Upper lobe of right lung (tissue), 1 donor: ENCODE measurements at places on chromosomes 7 and 10.

- DNase-seq, result no peak
Measured at GRCh38 chr10:42781893-42782445, 626 bp upstream of the BMS1 start.

GRCh38 chr7:6443372-6443941 lies 4.3 kb downstream of the DAGLB start:
- no peak for DNase-seq

GRCh38 chr10:46234026-46234425 lies 52.8 kb upstream of the ANTXRL start:
- DNase-seq, result peak; percentile 49

GRCh38 chr10:19828278-19829049 lies 12.2 kb downstream of the PLXDC2 start:
- no peak for DNase-seq

- DNase-seq, result no peak
Measured at GRCh38 chr7:5497295-5498103, 73.9 kb upstream of the TNRC18 start.

DNA sequence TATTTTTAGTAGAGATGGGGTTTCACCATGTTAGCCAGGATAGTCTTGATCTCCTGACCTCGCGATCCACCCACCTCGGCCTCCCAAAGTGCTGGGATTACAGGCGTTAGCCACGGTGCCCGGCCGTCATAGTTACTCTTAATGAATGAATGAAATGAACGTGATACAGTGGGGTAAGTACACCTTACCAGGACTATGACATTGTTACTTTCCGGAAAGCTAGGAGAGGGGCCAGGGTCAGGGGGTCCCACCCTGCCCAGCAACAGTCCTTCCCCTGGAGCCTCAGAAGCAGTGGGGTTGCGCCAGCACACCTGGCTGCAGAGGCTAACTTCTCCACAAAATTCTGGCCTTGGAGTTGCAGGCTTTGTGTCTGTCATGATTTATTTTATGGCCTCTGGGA lies 21.4 kb downstream of the VSTM4 start:
- peak; percentile 37 for DNase-seq

- no peak for DNase-seq
Measured at GRCh38 chr7:44580945-44581878, 819 bp downstream of the TMED4 start.

DNA sequence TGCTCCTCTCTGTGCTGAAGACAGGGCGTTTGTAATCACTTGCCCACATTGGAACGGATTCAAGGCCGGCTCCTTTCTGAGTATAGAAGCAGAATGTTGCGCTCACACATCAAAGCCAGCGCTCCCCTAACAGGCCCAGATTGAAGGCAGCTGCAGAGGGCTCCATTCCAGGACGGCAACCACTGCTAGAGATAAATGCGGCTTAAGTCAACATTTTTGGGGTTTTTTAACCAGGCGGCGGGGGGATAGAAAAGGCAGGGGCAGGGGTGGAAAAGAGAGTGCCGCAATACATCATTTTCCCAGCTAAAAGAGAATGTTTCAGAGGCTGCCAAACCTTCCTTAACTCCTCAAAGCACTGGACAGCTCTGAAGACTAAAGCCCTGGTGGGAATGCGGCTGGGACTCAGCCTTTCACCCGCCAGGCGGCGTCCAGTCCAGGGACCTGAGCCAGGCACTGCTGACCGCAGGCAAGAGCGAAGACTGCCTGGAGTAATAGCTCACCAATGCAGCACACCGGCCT lies 189.6 kb downstream of the TNS3 start:
- DNase-seq, result peak; percentile 70

- peak; percentile 70 for DNase-seq
Measured at GRCh38 chr7:158811461-158811860, 17.8 kb downstream of the ESYT2 start.

DNA sequence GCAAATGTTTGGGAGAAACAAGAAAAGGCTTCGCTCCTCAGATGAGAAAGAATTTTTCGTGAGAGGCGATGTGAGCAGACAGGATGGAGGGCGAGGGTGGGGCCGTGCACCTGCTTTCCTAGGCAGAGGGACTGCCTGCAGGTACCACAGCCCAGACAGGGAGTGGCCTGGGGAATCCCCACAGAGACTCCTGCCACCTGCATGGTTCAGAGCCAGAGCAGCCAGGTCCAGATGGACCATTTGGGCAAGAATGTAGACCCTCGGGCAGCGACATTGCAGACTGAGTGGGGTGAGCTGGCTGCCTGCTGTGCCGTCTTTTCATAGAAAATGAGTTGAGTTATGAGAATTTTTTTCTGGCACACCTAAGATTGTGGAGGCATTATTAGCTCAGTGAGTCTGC lies 216.8 kb downstream of the SNX10 start:
- DNase-seq, result no peak

GRCh38 chr10:86385806-86386205 lies 19.2 kb upstream of the GRID1 start:
- peak; percentile 6 for DNase-seq

DNA sequence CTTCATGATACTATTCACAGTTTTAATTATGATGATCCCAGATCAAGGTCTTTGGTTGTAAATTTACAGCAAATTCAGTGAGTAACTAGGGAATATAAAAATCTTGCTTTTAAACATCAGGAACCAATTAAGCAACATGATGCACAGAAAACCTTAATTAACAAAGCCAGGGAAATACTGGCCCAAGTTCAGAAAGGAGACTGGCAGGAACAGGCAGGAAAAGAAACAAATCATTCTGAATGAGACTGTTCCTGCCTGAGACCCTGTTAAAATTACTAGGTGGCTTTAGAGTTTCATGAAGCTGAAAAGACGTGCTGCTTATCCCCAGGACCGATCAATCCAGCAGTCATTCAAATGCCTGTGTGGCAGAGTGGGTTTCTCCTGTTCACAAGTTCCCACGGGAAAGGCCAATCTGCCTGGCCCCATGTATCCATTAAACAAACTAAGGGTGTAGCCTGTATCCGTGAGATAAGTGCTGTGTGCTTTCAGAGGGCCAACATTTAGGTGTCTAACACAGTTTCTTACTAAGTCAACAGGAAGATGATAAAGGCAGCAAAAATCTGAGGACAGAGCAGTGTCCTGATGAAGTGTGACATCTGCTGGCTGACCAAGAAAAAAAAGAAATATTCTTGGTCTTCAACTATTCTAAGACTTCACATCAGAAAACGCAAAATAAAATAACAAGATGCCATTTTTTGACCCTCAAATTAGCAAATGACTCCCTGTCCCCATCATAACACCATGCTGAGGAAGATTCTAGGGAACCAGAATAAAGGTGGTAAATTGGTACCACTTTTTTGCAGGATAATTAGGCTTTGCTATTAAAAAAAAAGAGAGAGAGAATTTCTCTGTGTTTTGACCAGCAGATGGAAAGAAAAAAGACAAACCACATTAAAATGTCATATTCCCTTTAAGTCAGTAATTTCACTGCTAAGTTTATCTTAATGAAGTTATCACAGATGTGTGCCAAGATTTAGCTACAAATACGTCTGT lies 34.2 kb downstream of the PUS7 start:
- DNase-seq, result no peak

GRCh38 chr10:70308121-70309060 lies 24.6 kb upstream of the NPFFR1 start:
- DNase-seq, result no peak

DNA sequence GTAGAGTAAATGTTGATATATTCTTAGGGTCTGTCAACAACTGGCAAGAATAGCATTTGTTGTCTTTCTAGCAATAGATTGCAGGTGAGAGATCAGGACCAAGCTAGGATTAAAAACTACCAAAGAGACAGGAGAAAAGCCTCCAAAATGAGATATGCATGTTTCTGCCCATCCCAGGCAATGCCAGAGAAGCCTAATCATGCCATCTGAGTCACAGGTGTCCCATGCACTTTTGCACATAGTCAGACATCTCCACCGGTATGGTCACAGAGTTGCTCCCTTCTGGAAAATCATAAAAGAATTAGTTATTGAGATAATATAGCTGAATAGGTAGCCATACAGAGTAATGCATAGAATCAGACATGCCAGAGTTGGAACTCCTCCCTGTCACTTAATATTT lies 50.6 kb downstream of the PDK4 start:
- DNase-seq, result no peak

DNA sequence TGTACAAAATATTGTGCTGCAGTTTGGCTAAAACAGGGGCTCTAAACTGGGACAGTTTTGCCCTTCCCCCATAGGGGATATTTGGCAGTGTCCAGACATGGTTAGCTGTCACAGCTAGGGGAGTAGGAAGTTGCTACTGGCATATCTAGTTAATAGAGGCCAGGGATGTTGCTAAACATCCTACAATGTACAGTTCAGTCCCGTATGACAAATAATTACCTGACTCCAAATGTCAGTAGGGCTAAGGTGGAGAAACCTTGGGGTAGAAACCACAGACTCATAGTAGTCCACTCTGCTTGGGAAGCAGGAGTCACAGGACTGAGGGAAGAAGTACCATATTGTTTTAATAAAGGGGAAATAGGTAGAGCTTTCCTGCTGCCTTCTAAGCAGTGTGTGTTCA lies 39.8 kb downstream of the WBP1L start:
- DNase-seq, result no peak

DNA sequence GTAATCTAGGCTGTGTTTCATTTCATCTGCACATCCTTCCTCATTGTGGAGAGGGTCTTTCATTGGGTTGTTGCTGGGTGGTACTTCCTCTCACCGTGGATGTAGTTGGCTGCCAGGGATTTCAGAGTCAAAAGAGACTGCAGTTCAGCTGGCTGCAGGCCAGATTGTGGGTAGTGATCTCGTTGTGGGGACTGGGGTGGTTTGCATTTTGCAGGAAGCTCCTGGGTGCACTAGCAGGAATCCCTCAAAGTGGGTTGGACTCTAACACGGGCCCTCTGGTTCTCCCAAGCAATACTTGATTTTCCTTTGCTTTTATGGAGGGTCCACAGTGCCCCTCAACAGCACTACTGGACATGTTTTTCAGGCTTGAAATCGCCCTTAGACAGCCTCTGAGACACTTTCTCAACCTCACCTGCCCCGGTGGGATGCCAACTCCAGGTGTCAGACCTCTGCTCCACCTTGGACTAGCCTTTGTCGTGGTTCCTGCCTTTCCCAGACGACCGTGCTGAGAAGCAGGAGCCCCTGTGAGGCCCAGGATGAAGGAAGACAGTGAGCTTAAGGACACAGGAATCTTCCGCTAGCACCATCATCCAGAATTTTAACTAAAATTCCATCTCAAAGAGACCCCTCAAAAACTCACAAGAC lies 23.9 kb upstream of the ZNF273 start:
- no peak for DNase-seq
